ENCODE measurements at places on chromosomes 12 and 14.

GRCh38 chr12:1795221-1795784 lies 25.1 kb upstream of the LRTM2 start:
- DNase-seq, result no peak

GRCh38 chr12:93790472-93791152 lies 113.4 kb downstream of the CRADD start:
- DNase-seq, result peak; percentile 14

DNA sequence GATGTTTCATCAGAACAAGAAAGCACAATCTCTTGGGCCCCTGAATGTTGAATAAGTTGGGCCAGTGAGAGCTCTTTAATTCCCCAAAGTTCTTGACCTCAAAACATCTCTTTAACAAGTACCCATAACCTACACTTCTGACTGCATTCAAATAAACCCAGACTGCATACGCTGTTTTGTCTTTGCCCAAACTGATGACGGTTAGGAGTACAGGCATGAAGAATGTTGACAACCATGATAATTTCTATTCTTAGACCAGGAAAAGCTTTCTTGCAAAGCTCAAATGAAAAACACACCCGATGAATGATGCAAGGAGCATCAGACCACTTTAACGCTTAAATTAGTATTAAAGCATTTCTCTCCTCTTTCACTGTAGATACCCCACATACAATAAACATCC lies 11.7 kb upstream of the RAB3IP start:
- DNase-seq, result no peak

DNA sequence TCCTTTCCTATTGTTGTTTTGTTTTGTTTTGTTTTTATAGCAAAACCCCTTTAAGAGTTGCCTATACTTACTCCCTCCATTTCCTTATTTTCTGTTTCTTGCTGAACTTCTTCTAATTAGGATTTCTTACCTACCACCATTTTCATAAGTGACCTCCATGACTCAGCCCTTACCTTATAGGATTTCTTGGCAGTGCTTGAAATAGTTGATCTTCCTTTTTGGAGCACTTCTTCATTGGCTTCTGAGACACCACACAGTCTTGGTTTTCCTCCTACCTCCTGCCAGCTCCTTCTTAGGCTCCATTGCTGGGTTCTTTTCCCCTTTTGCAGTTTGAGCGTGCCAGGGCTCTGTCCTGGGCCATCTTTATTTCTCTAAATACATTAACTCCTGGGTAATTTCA lies 23.4 kb upstream of the EID3 start:
- DNase-seq, result no peak

GRCh38 chr12:100857971-100858370 lies 63.4 kb downstream of the ANO4 start:
- DNase-seq, result no peak

DNA sequence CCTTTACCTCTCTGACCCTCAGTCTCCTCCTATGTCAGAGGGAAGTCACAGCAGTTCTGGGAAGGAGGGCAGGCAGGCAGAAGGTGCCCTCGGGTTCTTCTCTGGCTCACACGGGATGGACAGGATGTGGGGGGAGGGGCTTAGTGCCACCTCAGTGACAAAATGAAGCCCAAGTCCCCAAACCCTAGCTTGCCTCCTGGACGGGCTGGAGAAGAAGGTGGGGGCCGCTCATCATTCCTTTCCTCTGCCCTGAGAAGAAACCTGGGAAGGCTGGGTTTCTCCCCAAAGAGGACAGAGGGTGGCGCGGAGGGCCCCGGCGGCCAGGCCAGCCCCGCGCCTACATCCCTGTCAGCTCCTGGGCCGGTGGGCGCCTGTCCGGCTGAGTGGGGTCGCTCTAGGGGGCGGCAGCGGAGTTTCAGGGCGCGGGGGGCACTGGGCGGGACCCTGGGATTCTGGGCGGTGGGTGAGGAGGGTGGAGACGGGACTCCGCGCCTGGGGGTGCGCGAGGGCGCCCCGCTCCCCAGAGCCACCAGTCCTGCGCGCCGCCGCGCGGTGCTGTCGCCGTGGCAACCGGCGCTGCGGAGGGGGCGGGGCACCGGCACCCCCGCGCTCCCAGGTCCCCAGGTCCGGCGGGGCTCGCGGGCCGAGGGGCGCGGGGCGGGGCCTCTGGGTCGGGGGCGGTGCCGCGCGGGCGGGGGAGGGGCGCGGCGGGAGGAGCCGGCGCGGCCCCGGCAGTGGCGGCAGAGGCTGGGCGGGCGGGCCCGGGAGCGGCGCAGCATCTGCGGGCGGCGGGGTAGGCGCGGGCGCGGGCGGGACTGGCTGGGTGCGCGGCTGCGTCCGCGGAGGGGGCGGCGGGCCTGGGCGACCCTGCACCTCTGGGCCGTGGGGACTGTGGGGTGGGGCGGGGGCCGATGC lies at the start of gene TMEM121:
TSS of gene TMEM121 (plus strand) at position 723 of the 915 bp plus-strand sequence. CDS start 2,252 bp downstream, outside the sequence.
- DNase-seq, result no peak

GRCh38 chr12:117102800-117103181 lies 3.6 kb upstream of the TESC start:
- DNase-seq, result no peak

DNA sequence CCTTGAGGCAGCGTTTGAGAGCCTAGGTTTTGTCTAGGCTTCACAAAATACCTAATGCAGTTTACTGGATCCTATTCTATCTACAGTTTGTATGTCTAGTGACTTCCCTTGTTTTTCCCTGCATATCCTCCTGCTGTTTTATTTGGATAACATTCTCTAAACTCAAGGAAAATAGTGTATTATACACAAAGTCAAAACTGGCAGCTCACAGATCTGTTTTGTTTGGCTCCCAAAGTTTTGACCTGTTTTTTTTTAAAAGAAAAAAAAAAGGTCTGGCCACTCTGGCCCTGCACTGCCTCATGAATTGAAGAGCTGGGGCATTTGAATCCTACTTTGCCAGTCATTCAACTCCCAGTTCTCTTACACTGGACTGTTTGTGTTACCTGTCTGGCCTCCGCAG lies 155.3 kb downstream of the KICS2 start:
- no peak for DNase-seq

- no peak for DNase-seq
These were observed 63.4 kb downstream of the BEGAIN start for GRCh38 chr14:100523843-100524169.

DNA sequence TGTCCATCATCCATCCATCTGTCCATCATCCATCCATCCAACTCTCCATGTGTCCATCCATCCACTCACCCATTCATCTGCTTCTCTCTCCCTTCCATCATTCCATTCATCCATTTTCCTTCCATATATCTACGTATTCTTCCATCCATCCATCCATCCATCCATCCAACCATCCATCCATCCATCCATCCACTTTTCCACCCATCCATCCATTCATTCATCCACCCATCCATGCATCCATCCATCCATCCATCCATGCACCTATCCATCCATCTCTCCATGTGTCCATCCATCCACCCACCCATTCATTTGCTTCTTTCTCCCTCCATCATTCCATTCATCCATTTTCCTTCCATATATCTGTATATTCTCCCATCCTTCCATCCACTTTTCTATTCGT lies 214.0 kb upstream of the RTL1 start:
- no peak for DNase-seq

DNA sequence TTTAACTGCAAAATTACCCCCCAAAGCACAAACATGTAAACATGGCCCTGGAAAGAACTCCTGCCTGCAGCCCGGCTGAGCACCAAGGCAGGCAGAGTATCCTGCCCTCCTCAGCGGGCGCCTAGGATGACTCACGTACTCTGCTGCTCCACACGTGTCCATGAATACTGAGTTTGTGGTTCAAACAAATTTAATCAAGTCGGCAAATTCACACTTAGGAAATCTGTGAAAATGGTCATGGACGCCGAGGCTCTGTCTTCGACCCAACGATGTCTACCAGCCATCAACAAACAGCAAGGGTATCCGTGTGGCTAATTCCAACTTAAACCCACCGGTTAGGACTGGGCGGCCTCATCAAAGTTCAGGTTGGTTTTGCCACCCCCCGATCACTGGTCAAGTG lies 25.5 kb downstream of the GOLGA3 start:
- DNase-seq, result no peak

DNA sequence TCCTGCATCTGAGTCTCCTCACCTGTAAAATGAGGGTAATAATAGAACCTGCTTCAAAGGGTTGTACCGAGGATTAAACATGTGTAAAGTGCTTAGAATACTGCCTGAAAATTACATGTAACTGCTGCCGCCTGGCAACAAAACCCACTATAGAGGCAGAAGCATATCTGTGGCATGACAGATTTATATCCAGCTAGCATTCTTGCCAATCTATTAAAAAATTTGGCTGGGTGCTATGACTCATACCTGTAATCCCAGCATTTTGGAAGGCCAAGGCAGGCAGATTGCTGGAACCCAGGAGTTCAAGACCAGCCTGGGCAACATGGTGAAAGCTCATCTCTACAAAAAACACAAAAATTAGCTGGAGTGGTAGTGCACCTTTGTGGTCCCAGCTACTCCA lies 16.4 kb upstream of the KSR2 start:
- no peak for DNase-seq

DNA sequence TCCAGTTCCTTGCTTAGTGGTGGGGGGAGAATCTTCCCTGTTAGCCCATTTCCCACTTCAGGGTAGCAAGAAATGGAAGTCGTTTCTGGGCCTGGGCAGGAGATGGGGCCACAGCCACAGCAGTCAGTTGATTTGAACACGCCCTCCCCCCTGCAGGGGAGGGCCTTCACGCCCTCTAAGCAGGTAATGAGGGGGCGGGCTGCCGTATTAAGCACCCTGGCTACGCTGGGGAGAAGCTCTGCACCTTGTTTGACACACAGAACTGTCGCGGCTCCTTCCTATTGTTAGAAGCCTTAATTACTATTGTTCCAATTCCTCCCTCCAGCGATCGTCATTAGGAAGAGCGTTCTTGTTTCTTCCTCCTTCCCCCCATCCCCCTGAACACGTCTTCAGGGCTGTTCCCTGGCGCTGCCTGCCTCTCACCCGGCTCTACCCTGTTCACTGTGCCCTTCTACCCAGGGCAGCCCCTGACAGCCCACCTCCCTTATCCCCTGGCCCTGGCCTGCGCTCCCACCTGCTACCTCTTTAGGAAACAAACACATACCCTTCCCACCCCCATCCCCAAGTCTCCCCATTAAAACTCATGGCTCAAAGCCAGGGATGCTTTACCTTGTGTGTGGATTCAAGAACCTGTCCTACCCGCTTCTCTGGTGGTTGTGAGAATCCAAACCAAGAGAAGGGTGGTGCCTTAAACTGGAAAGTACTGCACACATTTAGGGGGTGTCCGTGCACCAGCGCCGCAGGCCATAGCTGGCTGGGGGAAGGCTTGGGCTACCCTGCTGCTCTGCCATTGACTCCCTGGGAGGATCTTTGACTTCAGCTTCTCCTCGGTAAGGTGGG lies 137.6 kb downstream of the TSPAN9 start:
- no peak for DNase-seq

- no peak for DNase-seq
These were observed 70.9 kb downstream of the VWF start for GRCh38 chr12:6053541-6053940.

DNA sequence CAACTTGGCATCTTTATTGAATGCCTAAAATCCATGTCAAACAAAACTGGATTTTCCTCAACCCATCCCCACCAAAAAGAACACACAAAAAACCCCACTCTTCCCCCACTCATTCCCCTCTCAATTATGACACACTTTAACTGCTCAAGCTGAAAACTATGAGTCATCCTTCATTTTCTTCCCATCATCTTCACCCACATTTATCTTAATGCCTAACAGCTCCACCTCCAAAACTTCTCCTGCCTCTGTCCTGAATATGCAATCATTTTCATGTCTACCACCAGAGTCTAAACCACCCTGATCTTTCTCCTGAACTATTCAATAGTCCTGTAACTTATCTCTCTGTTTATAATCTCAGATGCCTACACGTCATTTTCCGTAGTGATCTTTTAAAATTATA lies 239.7 kb downstream of the BCAT1 start:
- DNase-seq, result no peak

GRCh38 chr14:50364792-50365191 lies 31.9 kb downstream of the CDKL1 start:
- no peak for DNase-seq

- DNase-seq, result no peak
These were observed 9.5 kb downstream of the BDKRB1 start for GRCh38 chr14:96265383-96266095.

- no peak for DNase-seq
These were observed 250.4 kb downstream of the TMTC2 start for GRCh38 chr12:82937151-82937550.

DNA sequence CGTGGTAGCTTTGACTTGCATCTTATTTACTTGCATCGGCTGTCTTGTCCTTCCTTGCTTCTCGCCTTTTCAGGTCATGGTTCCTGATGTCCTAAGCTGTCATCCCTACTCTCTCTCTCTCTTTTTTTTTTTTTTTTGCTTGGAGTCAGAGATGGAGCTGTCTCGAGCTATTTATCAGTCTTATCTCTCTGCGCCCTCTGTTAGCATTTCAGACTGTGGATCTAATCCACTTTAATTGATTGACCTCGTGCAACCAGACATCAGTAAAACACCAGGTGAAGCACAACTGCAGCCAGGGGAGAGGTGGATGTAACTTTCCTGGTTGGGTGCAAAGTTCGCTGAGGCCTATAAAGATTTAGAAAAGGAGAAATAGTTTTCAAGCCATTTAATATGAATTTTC lies 554.8 kb downstream of the DIO2 start:
- no peak for DNase-seq

- DNase-seq, result no peak
These were observed 20.2 kb upstream of the KRT8 start for GRCh38 chr12:52924764-52925716.

- no peak for DNase-seq
These were observed 42.3 kb downstream of the BORCS5 start for GRCh38 chr12:12399161-12399560.

GRCh38 chr12:14886271-14886670 lies 617 bp upstream of the MGP start:
- DNase-seq, result no peak

DNA sequence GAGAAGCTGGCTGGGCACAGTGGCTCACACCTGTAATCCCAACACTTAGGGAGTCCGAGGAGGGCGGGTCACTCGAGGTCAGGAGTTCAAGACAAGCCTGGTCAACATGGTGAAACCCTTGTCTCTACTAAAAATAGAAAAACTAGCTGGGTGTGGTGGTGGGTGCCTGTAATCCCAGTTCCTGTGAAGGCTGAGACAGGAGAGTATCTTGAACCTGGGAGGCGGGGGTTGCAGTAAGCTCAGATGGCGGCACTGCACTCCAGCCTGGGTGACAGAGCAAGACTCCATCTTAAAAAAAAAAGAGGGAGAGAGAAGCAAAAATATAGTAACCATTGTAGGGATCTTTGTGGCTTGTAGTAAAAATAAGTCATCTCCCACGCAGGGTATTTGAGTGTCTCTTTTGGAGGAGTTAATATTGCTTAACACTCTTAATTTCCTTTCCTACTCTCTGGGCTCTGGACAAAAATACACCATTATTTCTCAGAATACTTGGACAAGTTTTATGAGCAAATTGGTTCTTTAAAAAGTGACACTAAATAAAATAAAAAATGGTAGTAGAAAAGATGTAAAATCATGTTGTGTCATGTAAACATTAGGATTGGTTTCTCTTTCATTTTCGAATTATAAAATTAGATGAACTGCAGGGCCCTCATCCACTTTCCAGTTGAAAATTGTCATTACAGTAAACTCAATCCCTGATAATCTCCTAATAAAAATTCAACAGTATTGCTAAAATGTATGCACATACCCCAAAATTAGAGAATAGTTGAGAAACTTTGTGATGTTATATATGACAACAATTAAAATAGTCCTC lies 61.1 kb upstream of the C12orf71 start:
- no peak for DNase-seq

All from activated effector memory CD4-positive, alpha-beta T cell treated with Interleukin-2 at 50 U/mL for 16 hours (primary cell).